ENCODE measurements at places on chromosomes 2 and 18.
A peak's percentile ranks its signal among the peaks of the same experiment; 100 is the strongest.

- no peak for DNase-seq
Observed at GRCh38 chr2:203745267-203745666, 38.8 kb downstream of the CD28 start.

- no peak for DNase-seq
Observed at GRCh38 chr2:239184968-239185903, 215.6 kb downstream of the HDAC4 start.

- no peak for DNase-seq
Observed at GRCh38 chr2:154195644-154196195, 324.0 kb downstream of the GALNT13 start.

- DNase-seq = no peak
Observed at GRCh38 chr2:241837197-241837965, 21.3 kb downstream of the PDCD1 start.

- DNase-seq = no peak
Observed at GRCh38 chr2:144156736-144157640, 362.9 kb downstream of the ZEB2 start.

DNA sequence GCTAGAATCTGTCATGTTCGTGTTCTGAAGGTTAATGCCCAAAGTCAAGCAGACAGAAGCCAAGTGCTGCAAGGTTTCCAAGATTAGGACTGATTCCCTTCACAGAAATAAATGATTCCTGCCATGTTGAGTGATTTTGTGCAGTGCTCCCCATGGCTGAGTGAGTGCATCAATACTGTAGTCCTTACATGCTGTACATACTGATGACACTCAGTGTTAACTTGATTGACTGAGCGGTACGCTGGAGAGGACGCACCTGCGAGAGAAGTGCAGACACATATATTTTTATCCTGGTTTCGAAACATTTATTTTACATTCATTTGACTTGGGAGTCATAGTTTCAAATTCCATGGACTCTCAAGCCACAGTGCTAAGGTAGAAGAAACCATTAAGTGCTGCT, 92.0 kb downstream of the ASXL3 start:
- no peak for DNase-seq

GRCh38 chr2:47088371-47089082, 66.6 kb downstream of the STPG4 start:
- no peak for DNase-seq

DNA sequence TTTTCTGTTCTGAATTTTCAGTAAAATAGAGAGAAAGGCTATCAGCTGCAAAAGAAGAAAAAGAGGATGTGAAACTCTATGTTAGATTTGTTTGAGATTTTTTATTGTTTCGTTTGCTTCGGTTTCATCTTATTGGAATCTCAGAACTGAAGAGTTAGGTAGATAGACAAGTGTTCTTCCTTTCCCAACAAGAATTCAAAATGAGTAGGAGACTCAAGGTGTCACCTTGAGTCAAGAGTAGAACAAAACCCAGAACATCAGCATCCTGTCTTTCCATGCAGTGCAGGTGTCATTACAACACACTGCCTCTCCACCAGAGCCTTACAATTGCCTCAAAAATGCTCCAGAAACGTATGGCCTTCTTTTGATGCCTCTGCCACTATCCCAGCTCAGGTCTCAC, 21.1 kb downstream of the NBAS start:
- no peak for DNase-seq

GRCh38 chr2:100193291-100193710, 50.9 kb upstream of the AFF3 start:
- DNase-seq = no peak

DNA sequence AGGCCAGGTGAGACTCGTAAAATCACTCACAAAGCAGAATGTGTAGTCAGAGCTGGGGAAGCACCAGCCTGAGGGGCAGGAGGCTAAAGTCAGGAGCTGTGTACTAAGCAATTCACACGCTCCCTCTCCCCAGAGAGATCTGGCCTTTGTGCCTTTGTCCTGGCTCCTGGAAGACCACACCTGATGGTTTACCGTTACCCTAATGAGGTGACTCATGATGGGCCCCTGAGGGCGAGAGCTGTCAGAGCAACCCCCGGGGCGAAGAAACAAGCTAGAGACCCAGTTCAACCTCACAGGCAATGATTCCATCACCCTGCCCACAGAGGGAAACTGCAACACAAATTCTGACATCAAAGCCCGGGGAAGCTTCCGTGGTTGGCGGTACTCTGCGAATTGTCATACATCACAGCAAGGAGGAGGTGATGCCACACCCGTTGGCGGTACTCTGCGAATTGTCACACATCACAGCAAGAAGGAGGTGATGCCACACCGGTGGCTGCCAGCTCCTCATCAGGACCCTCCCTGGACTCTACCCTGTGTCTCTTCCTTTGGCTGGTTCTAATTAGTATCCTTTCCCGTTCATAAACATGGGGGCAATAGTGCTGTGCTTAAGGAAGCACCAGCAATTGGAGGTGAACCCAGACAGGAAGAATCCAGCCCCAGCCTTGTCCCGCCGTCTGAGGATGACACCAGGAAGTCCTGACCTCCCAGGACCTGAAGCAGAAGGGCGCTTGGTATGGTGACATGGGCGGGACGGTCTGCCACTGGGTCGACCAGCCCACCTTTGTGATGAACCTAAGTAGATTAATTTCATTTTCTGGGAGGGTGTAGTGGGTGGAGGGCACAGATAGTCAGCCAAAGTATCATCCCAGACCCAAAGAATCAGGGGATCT, 30.5 kb downstream of the B3GNT7 start:
- DNase-seq = no peak

GRCh38 chr2:29627279-29627711, 294.1 kb downstream of the ALK start:
- peak; percentile 94 for DNase-seq

DNA sequence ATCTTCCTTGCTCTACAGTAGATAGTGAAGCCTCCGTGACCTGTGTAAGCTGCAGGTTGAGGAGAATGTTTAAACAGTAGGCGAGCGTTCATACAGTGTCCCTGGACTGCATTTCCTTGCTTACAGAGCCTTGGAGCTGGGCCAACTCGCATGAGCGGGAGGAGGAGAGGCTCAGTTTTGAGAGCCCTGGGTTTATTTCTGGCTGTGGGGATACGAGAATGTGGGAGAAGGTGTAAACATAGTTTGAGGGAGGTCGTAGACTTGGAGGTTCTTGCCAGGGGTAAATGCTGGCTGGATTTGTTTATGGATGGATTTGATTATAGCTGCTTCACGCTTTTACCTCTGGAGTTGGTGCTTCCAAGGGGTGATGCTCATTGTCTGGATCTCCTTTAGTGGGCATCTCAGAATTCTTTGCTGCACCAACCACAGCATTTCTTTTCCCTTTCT, 20.8 kb downstream of the CRIM1 start:
- peak; percentile 61 for DNase-seq

DNA sequence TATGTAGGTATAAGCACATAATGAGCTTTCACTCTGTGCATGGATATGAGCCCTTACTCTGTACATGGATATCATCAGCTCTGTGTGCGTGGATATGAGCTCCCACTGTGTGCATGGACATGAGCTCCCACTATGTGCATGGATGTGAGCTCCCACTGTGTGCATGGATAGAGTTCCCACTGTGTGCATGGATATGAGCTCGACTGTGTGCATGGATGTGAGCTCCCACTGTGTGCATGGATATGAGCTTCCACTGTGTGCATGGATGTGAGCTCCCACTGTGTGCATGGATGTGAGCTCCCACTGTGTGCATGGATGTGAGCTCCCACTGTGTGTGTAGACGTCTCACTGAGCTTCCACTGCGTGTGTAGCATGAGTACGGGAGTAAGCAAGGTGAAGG, 149.3 kb upstream of the ALKAL2 start:
- no peak for DNase-seq

GRCh38 chr2:24016376-24016761, 6.5 kb downstream of the MFSD2B start:
- no peak for DNase-seq

GRCh38 chr2:230908092-230908594, 16.9 kb downstream of the GPR55 start:
- DNase-seq = no peak

- no peak for DNase-seq
Observed at GRCh38 chr2:3597567-3597966, 2.7 kb downstream of the COLEC11 start.

DNA sequence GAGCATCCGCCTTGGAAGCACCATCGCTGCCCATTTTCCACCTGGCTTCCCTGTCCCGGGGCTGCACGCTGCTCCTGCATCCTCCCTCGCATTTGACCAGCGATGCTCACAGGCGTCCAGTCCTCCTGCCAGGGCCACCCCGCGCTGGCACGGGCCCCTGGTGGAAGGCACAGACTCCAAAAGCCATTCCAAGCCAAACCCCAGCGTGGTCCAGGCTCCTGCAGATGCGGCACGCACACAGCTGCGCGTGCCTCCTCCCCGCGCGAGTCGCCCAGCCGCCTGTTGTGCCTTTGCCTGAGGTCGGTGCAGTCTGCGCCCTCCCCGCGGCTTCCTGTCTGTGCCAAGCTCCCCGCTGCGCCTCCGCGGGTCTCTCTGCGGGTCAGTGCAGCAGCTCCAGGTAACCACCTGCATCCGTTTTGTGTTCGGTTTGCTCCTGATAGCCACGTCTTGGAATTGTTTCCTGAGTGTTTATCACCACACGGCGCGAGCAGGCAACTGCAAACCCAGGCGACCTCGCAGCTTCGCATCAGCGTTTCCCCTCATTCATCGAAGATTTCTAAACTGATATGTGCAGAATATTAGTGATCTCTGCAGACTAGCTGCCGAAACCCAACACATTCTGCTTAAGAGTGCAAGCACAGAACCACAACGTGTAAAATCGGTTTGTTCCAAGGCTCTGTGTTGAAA, 65.2 kb upstream of the SALL3 start:
- DNase-seq = no peak

DNA sequence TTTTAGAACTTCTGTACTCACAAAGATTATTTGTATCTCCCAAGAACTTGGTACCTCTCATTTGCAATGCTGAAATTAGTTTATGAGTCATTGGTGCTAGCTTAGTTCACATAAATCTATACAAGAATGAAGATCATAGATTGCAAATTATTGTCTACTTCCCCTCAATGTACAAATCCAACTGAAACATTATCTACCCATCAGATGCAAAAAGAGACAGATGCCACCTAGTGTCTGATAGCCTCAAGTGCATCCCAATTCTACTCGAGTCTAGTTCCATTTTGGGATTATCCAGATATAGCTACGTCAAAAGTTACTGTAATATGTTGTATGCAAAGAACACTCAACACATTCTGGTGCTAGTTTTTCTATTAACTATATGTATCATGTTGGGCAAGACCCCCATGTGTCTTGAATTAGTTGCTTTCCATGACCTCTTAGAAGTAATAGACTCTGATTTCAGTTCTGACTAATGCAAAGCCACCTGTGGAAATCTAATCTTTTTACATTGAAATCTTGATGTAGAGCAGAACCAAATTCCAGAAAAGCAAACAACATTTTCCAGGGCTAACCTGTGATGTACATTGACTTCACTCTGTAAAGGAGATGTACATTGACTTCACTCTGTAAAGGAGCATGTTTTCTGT, 210.0 kb downstream of the RBM43 start:
- peak; percentile 47 for DNase-seq

DNA sequence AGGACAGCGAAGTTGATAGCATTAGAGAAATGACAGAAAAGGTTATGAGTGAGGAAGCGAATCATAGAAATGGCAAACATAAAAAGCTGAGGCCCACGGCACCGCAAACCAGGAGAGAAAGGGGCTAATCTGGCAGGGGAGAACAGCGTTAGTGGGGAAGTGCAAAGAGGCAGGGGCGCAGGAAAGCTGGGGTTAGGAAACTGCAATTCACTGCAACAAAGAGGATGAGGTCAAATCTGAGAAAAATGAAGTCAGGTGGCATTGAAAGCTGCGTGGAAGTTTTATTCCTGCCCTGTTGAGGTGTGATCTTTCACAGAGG, 653 bp upstream of the ABI2 start:
- no peak for DNase-seq

DNA sequence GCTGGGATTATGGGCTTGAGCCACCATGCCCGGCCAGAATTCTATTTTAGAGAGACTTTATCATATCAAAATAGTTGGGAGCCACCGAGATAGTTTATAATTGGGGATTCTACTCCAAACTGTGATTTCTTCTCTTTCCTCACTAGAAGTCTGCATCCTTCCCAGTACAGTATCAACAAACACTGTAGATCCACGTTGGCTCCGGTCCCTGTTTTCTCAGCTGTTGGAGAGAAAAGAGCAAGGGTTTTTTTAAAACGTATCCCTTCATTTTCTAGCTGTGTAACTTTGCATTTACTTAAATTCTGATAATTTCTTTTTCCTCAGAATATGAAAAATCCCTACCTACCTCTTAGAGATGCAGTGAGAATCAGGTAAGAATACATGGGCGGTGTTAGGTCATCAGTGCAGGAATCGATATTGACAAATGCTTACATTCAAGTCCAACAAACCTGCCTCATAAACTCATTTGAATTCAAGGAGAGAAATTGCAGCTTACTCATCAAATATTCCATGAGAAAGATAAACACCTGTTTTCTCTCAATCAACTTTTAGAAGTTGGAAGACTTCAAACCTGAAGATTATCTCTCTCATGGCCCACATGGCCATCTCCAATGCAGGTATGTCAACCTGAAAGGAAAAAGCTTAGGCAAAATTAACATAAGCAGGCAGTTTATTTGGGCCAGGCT, 17.7 kb upstream of the PDCL3 start:
- no peak for DNase-seq

DNA sequence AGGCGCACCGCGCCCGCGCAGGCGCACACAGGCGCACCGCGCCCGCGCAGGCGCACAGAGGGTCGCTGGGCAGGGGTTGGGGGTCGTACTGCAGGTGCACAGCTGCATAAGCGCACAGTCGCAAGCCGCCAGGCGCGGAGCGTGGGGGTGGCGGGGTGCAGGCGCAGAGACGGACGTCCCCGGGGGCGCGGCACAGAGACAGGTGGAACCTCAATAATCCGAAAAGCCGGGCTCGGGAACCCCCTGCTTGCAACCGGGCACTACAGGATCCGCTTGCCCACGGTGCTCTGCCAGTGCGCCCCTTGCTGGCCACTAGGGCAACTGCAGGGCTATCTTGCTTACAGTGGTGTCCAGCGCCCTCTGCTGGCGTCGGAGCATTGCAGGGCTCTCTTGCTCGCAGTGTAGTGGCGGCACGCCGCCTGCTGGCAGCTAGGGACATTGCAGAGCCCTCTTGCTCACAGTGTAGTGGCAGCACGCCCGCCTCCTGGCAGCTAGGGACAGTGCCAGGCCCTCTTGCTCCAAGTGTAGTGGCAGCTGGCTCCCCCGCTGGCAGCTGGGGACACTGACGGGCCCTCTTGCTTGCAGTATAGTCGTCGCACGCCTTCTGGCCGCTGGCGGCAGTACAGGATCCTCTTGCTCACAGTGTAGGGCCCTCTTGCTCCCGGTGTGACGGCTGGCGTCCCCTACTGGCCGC, 34.9 kb downstream of the FAM110C start:
- DNase-seq = no peak

DNA sequence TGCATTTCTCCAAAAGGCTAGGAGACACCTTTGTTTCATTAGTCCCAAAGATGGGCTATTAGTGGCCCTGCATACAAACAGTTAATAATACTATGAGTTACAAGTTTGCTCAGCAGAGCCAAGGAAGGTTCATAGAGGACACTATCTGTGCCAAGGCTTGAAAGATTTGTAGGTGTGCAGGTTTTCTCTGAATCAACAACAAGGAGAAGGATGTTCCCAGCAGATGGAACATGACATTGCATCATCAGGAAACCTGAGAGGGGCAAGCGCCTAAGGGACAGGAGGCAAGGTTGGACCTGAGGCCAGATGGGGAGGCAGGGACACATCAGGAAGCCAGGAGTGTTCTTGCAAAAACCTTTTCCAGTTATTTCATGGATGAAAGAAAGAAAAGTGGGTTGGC, 35.4 kb upstream of the STK17B start:
- no peak for DNase-seq

All from fibroblast of skin of left quadriceps (primary cell).